ENCODE measurements at places on chromosomes 3 and 15. TPM values are rescaled to one million over a fixed set of nuclear protein-coding genes. Genes with fewer than 3 reads are reported as not detected.
A peak's percentile ranks its signal among the peaks of the same experiment; 100 is the strongest.

Gene PYGO1
- not detected for total RNA-seq

- no peaks in the 10 kb centered on the region for H3K36me3 ChIP-seq
- DNase-seq = no peak
- no peak overlapping the region for H3K4me3 ChIP-seq
- peaks cover 34% of the 10 kb centered on the region for H3K27me3 ChIP-seq
- no peak overlapping the region for H3K27ac ChIP-seq
Observed at GRCh38 chr3:130576375-130577266, 59.6 kb downstream of the COL6A6 start.

DNA sequence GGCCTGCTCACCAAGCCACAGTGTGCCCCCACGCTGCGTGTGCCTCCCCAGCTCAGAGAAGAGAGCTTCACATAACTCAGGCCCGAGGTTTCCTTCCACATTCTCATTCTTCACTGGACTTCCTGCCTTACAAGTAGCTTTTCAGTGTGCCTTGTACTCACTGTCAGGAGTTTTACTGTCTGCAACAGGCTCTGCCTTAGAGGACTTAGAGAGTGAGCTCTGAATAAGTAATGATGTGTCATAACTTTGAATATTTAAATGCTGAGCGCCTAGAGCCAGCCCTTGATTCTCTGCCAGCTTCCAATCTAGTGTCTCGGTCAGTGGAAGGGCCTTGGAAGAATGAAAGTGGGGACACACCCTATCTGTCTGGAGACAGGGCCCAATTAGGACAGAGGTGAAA lies 41.8 kb downstream of the ITGB5 start:
- DNase-seq = no peak
- H3K27ac ChIP-seq = no peak overlapping the region
- H3K4me1 ChIP-seq = no peaks in the 10 kb centered on the region
- no peak overlapping the region for H3K4me3 ChIP-seq
- no peaks in the 10 kb centered on the region for H3K36me3 ChIP-seq
- H3K27me3 ChIP-seq = no peaks in the 10 kb centered on the region

DNA sequence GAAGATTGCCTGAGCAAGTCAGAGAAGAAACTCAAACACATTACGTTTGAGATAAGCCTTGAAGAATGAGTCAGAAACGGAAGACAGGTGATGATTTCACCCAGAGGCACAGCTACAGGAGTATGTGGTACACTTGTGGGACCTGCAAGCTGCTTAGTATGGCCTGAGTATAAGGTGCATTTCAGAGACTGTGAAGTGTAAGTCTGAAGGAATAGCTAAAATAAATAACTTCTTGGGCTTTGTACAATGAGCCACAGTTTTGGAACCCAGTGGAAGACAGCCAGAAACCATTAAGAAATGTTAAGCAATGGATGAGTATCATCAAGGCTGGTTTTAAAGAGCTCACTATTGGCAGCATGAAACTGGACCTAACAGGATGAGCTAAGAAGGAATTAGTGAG lies 826.2 kb downstream of the ROBO1 start:
- no peaks in the 10 kb centered on the region for H3K27me3 ChIP-seq
- no peak for DNase-seq
- no peak overlapping the region for H3K27ac ChIP-seq
- peaks cover 5% of the 10 kb centered on the region for H3K36me3 ChIP-seq

GRCh38 chr15:48371961-48372360 lies 40.7 kb downstream of the DUT start:
- H3K4me1 ChIP-seq = no peaks in the 10 kb centered on the region
- no peak overlapping the region for H3K27ac ChIP-seq
- no peak overlapping the region for H3K4me3 ChIP-seq

- no peak overlapping the region for H3K27ac ChIP-seq
- peaks cover 45% of the 10 kb centered on the region for H3K27me3 ChIP-seq
- H3K36me3 ChIP-seq = no peaks in the 10 kb centered on the region
- H3K4me3 ChIP-seq = peak overlapping the region; percentile 58
Observed at GRCh38 chr15:39581793-39582285, 960 bp downstream of the THBS1 start.

Gene FOXL2NB
- total RNA-seq = not detected

Gene RHCG
- total RNA-seq = not detected
